COR-L47 (cell line): ENCODE measurements at places on chromosomes 7 and 10.

DNA sequence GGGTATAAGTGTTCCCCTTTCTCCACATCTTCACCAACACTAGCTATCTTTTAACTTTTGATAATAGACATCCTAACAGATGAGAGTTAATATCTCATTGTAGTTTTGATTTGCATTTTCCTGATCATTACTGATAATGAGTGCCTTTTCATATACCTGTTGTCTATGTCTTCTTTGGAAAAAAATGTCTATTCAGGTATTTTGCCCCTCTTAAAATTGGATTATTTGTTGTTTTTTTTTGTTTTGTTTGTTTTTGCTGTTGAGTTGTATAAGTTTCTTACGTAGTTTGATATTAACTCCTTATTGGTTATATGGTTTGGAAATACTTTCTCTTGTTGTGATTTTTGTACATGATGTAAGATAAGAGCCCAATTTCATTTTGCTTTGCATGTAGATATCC, 214.7 kb downstream of the MALRD1 start:
- DNase-seq, result no peak

GRCh38 chr10:30857803-30858202, 173.9 kb downstream of the ZNF438 start:
- no peak for DNase-seq

- no peak for DNase-seq
Observed at GRCh38 chr10:100349672-100350071, 2.6 kb downstream of the SCD start.

DNA sequence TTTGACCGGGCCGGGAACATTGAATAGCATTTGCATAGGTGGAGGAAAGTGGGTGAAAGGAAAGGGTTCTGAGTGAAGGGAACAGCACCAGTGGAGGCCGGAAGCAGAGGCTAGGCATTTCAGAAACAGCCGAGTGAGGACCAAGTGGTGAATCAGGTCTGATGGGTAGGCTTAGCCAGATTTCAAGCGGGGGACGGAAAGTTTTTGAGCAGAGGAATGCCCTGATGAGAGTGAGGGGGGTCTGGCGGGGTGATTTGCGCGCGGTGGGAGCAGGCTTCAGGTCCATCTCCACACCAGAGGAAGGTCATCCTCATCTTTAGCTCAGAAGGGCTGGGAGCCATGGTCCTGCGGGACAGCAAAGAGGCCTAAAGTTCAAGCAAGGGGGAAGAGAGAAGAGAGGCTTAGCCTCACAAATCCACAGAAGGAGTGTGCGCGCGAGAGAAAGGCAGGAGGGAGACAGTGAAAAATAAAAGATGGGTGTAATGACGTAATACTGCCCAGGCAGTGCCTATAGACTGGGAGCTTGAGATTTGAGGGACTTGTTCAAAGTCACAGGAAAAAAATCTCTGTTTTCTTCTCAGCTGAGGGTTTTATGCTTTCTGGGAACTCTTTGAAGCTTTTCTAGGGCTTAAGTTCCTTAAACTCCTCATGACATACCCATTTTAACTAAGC, 1.0 kb upstream of the DENND2A start:
- DNase-seq, result no peak

- no peak for DNase-seq
Observed at GRCh38 chr10:76001019-76001418, 569.6 kb downstream of the LRMDA start.
